T follicular helper cell (primary cell): ENCODE measurements at places on chromosomes 7 and 10.
A peak's percentile ranks its signal among the peaks of the same experiment; 100 is the strongest.

DNA sequence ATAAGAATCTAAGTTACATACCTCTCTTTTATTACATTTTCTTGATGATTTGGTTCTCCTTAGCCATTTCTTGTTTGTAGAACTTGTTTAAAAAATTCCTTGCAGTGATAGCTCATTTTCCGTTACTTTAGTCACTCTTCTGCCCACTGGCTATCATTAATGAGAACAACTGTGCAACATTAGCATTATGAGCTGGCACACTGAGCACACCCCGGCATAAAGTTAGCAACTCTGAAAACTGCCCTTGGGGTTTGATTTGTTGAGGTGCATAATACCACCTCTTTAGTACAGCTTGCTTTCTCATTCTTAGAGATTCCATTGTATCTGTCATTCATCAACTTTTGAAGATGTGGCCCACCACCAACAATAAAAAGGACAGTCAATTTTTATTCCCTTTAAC, 87.6 kb upstream of the ADCY1 start:
- DNase-seq, result no peak

- DNase-seq, result no peak
Measured at GRCh38 chr7:84999450-84999849, 187.4 kb downstream of the SEMA3D start.

- no peak for DNase-seq
Measured at GRCh38 chr10:1573981-1574380, 163.3 kb downstream of the ADARB2 start.

GRCh38 chr7:66779669-66780409, 39.3 kb downstream of the RABGEF1 start:
- DNase-seq, result no peak

GRCh38 chr10:2929480-2930258, 137.7 kb upstream of the PFKP start:
- no peak for DNase-seq

GRCh38 chr7:107900496-107901015, 9.6 kb downstream of the DLD start:
- no peak for DNase-seq

DNA sequence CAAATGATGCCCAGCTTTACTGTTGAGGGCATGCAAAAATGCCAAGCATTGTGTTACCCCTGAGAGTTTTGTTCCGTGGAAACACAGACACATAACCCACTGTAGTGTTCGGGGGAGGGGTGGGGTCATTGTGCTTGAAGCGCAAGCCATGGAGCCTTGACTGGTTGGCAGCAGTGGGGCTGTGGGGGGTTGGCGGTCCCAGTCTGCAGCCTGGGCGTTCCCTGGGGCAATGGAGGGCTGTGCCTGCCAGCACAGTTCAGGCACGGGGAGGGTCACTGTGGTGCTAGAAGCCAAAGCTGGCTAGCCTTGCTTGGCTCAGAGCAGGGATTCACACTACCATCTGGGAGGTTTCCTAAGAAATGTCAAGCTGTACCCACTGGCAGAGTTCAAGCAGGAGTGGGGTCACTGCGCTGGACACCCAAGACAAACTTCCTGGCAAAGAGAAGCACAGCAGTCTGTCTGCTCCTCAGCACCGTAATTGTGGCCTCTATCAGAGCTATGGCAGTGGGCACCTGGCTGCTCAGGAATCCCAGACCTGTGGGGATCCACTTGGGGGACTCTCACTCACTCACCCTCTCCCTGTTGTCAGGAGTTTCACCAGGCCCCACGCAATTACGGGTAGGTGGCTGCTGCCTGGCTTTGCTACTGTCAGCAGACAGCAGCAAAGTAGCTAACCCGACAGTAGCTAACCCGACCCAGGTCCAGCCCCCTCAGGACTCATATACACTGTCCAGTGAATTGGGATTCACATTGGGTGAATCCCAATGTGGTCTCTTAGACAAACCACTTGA, 292.4 kb downstream of the ZWINT start:
- no peak for DNase-seq

- DNase-seq, result no peak
Measured at GRCh38 chr10:130196511-130197487, 60.6 kb downstream of the GLRX3 start.

GRCh38 chr10:118698421-118698820, 56.3 kb downstream of the CACUL1 start:
- DNase-seq, result peak; percentile 74

GRCh38 chr10:124573726-124574455, 112.3 kb downstream of the LHPP start:
- no peak for DNase-seq

- no peak for DNase-seq
Measured at GRCh38 chr7:143431109-143431508, 12.1 kb upstream of the TAS2R60 start.

GRCh38 chr7:157874208-157874816, 537.5 kb downstream of the DNAJB6 start:
- no peak for DNase-seq

DNA sequence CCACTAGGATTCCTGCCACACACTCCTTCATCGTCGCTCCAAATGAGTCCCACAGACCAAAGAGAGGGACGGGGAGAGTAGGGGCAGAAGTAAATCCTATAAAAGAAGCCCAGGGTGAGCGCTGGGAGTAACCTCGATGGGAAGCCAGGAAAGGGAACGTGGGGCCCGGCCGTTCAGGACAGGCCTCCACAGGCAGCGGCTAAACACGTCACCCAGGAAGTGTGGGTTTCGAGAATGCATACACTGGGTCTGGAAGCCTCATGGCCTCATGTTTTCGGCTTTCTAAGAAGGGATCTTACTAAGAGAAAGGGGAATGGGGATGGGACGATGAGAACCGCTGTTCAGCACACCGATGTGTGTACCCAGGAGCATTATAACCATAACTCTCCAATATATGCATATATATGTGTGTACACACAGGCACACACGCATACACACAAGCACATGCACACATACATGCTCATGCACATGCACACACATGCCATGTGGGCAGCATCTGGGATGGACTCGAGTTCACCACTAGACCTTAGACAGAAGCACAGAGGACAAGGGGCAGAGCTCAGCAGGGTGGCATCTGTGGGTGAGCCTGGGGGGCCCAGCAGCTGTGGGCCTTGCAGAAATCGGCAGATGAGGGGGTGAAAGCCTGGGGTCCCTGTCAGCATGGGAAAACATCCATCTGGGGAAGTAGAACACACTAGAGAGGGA, 14.8 kb upstream of the CNPY1 start:
- no peak for DNase-seq

GRCh38 chr10:114749510-114749909, 72.1 kb upstream of the FHIP2A start:
- DNase-seq, result no peak

DNA sequence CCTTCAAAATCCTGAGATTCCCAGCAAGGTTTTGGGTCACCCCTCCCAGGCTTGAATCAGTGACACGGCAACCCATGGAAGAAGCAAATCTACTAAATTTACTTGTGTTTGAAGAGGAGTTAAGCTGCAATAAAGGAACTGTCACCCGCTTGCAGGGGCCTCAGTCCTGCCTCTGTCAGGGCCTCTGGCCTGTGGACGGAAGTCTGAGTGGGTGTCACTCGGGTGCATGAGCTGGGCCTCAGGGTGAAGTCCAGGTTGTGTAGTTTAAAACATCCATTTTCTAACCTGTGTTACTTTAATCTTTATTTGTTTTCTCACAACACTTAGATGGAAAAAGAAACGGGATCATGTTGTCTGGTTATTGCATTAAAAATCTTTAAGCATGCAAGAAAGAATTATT, 234.9 kb downstream of the ADARB2 start:
- DNase-seq, result no peak

- DNase-seq, result no peak
Measured at GRCh38 chr7:128458956-128459355, 3.3 kb downstream of the HILPDA start.

GRCh38 chr7:135687466-135687865, 25.2 kb downstream of the STMP1 start:
- DNase-seq, result no peak

- DNase-seq, result no peak
Measured at GRCh38 chr10:49647985-49648795, 31.3 kb upstream of the C10orf53 start.

DNA sequence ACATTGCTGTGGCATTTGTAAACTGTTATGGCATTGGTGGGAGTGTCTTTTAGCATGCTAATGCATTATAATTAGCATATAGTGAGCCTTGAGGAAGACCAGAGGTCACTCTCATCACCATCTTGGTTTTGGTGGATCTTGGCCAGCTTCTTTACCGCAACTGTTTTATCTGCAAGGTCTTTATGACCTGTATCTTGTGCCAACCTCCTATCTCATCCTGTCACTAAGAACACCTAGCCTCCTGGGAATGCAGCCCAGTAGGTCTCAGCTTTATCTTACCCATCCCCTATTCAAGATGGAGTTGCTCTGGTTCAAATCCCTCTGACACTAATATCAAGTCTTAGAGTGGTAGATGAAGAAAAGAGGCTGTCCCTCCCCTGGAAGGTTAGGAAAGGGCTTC, 506.2 kb downstream of the GALNT17 start:
- no peak for DNase-seq

DNA sequence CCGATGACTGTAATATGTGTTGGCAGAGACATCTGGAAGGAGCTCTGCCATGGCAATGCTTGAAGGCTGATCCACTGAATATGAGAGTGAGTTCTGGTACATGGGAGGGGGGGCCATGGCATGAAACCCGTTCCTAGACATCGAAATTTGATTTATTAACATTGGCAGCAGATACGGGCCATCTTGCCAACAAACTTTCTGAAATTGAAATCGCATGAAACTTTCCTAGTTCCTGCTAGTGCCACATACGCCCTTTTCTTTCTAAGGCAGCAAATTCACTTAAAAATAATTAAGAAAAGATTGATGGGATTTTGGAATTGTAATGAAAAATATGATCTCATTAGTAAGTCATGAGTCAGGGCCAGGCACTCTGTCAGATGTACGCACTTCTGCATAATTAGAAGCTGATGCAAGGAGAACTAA, 91.8 kb upstream of the KMT2C start:
- no peak for DNase-seq

DNA sequence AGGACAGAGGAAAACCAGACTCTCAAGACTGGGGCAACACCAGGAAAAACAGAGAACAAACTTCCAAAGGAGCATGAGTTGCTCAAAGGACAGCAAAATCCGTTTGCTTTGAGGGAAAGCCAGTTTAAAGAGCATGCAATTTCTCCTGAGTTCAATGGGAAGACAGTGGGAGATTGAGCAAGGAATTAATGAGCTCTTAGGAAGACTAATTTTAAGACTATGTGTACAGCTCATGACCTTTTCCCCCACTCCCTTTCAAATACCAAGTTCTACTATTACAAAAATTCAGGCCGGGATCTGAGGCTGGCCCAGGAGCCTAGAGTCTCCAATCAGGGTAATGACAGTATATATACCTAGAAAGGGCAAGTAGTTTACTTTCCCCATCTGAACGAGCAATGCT, 79.2 kb downstream of the EPDR1 start:
- no peak for DNase-seq

- DNase-seq, result no peak
Measured at GRCh38 chr7:46076527-46076926, 155.5 kb upstream of the IGFBP3 start.

GRCh38 chr10:61588770-61589211, 73.9 kb upstream of the CABCOCO1 start:
- DNase-seq, result no peak

- DNase-seq, result peak; percentile 59
Measured at GRCh38 chr10:133357285-133358161, at the start of gene FUOM. TSS of gene FUOM (minus strand) at chr10:133358019. CDS start at chr10:133358007, 12 bp downstream.
